ENCODE measurements at places on chromosomes 2 and 18.

GRCh38 chr18:23816740-23817139 lies 127.5 kb downstream of the LAMA3 start:
- no peak for DNase-seq

DNA sequence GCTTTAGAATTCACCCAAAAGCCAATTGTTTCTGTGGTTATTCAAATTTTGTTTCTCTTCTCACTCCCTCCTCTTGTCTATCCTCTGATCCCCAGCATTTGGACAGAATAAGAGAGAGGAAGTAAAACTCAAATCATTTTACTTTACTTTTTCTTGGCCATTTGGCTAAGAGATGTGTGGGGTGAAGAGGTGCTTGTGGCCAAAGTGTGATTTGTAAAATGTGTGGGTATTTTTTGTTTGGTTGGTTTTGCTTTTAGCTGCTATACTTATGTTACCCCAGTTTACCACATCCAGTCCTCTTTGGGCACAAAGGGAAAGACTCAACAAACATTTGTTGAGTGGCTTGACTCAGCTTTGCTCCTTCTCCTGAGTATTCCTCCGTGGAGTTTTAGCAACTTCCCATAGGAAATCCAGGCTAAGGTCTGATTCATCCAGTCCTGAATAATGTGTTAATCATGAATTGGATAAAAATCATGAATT lies 109.1 kb upstream of the CYP1B1 start:
- DNase-seq = peak; percentile 28

- no peak for DNase-seq
These were observed 15.3 kb downstream of the SEH1L start for GRCh38 chr18:12963069-12963468.

DNA sequence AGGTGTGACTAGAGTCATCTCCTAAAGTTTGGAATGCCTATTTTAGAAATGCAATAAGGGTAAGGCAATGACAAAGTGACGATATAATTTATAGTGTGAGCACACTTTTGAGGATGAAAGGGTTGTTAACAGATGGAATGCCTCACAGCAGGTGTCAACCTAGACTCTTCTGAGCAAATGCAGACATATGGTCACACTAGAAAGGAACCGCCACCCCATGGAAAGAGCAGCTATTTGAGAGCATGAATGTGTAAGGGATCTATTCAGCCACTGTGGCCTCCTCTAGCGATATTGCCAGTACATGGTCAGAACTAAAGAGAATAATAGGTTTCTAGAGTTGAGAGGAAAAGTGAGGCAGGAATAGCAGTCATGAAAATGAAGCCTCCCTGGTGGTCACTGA lies 18.5 kb downstream of the DSG2 start:
- DNase-seq = no peak

- DNase-seq = no peak
These were observed 30.2 kb downstream of the UGP2 start for GRCh38 chr2:63871864-63872263.

GRCh38 chr18:51337406-51337805 lies 139.9 kb upstream of the MEX3C start:
- DNase-seq = no peak

- DNase-seq = no peak
These were observed 69.9 kb upstream of the HS6ST1 start for GRCh38 chr2:128388499-128388941.

DNA sequence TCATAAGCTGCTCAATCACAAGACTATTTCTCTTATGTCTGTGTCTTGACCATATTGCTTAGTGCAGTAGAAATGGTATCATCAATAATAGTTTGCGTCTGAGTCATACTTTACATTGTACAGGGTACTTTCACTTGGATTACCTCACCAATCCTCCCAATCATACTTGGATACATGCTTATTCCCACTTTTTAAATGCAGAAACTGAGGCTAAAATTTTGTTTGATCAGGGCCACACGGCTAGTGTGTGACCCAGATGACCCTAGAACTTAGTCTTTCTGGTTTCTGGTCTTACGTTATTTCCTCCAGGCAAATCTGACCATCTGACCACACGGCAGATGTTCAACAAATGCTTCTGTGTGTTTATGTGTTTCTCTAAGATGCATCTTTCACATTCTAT lies 23.8 kb upstream of the CCL20 start:
- no peak for DNase-seq

DNA sequence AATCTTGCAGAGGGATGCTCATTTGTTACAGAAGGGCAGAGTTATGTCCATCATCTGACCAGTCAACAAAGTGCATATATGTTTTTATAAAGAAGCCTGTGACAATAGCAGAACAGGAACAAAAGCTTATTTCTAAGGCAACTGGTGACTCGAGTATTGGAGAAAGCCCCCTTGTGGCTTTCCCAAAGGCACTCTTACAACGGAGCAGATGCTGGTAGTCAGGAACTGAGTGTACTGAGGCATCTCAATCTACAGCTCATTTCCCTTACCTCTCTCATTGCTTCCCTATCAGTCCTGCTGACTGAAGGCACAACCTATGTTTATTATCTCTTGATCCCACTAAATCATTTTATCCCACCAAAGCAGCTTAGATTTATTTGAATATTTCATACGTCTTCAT lies 557.1 kb upstream of the CHAC2 start:
- DNase-seq = no peak

DNA sequence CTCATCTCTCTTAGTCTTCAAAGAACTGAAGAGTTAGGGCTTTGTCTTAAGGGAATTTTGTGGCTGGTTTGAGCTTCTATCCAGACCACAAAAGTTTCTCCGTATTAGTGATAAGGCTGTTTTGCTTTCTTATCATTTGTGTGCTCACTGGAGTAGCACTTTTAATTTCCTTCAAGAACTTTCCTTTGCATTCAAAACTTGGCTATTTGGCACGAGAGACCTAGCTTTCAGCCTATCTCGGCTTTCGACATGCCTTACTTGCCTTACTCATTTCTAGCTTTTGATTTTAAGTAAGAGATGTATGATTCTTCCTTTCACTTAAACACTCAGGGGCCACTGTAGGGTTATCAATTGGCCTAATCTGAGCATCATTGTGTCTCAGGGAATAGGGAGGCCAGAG lies 29.9 kb downstream of the HDHD2 start:
- no peak for DNase-seq

DNA sequence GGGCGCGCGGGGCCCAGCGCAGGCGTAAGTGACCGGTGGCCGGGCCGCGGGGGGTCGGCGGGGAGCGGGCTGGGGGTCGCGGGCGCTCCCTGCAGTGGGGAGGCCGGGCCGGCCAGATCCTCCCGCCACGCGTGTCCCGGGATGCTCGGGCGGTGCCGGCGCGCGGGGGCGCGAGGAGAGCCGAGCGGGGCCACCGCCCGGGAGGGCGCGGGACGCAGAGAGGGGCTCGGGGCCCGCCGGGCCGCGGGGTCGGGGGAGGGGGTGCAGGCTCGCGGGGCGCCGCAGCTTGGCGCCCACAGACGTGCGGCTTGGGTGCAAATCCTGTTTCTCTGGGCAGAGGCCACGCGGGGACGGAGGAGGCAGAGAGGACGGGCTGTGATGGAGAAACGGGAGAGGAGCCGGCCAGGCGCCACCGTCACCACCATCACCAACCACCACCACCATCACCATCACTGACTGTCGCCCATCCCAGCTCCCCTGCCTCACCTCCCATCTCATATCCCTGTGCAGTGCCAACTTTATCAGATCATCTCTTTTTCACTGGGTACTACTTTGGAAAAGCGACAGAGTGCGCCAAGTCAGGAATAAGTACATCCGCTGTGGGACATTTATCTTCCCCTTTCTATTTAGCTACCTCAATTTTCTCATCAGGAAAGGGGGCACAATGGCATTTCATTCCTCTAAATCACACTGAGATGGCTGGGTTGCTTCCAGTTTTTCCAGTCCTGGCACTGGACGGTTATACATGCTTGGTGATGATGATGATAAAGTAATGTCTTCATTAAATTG lies 97.2 kb upstream of the GPR45 start:
- no peak for DNase-seq

DNA sequence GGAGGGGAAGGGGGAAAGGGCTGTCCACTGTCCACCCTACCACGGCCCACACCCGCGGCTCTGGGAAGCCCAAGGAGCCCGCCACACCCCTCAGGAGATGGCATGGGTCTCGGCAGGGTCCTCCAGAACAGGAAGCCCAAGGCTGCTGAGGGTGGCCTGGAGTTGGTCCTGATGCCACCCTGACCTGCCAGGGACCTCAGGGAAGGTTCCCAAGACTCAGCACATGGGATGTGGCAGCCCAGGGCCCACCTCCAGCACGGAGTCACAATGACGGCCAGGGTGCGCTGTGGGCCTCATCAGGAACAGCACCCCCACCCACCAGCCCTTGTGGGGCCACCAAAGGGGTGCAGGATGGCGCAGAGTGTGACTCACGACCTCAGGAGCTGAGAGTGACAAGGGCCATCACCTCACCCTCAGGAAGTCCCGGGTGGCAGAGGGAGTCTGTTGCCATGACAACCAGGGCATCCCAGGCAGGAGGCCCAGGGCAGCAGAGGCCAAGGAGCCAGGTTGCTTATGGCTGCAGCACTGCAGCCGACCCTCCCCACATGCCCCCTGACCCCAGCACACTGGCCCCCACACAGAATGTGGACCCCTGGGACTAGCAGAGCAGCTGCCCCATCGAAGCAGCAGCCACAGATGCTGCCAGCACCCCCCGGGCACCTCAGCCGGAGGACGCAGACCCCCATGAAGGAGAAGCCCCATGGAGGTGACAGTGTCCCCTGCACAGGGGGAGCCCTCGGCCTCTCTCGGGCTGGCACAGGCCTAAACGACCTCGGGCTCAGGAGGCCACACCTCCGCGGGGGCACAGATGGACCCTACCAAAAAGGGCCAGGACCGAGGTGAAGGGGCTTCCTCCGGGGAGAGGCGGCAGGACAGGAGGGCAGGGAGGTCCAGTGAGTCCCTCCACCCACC lies 34.3 kb downstream of the KIF1A start:
- DNase-seq = no peak

GRCh38 chr2:173649527-173650219 lies 295.0 kb downstream of the CDCA7 start:
- DNase-seq = no peak

DNA sequence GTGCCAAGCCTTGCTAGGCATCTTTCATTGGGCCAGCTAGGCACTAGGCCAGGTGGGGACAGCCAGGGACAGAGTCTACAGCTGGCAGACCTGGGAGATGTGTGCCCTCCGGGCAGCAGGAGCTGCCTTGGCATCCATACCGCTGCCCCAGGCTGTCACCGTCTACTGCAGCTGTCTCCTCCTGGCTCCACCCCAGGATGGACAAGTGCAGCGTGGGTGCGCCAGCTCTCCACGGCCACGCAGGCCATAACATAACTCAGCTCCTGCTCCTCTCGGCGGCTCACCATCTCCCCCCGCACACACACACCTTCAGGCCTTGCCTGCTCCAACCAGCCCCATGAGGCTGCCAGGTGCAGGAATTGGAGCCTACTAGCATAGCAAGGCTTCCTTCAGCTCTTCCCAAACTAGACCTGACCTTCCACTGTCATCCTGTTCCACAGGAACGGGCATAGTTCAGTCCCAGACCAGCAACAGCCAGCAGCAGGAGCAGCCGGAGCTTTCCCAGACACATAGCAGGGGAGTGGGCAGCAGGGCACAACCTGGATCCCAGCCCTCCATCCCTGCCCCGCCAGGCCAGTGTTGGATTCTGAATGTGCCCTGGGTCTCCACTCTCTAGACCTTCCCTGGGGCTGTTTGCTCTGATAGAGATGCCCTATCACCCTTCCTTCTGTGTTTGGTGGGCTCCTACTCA lies 2.5 kb upstream of the ADRA2B start:
- DNase-seq = no peak

GRCh38 chr2:135840601-135841000 lies 3.6 kb upstream of the LCT start:
- no peak for DNase-seq

DNA sequence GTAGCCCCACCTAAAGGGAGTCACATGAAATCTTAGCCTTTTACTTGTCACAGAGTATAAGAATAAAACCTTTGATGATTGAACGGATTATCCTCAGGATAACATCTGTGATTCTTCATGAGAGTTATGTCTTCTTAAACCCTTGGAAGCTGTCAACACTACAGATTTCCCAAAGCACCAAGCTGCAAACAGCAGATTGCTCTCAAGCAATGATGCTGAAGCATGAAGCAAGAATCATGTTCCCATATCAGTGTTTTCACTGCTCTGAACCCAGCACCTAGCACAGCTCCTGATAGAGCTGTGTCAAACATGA lies 47.6 kb upstream of the CELF4 start:
- no peak for DNase-seq

DNA sequence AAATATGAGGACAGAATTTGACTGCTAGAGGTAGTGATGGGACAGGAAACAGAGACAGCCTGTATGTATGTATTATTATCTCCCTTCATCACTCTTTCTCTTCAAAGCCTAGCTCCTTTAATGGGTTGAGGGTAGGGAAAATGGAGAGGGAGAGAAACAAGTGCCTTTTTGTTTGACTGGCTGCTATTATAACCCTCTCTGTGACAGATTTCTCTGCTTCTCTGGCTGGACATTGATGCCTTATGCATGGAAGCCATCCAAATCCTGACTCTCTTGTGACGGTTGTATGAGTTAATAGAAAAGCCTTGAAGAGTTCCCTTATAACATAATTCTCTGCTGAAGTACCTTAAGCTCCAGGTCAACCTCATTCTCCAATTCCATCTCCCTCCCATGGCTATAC lies 118.5 kb upstream of the COL5A2 start:
- no peak for DNase-seq

GRCh38 chr18:68769461-68769860 lies 28.4 kb upstream of the CCDC102B start:
- no peak for DNase-seq

DNA sequence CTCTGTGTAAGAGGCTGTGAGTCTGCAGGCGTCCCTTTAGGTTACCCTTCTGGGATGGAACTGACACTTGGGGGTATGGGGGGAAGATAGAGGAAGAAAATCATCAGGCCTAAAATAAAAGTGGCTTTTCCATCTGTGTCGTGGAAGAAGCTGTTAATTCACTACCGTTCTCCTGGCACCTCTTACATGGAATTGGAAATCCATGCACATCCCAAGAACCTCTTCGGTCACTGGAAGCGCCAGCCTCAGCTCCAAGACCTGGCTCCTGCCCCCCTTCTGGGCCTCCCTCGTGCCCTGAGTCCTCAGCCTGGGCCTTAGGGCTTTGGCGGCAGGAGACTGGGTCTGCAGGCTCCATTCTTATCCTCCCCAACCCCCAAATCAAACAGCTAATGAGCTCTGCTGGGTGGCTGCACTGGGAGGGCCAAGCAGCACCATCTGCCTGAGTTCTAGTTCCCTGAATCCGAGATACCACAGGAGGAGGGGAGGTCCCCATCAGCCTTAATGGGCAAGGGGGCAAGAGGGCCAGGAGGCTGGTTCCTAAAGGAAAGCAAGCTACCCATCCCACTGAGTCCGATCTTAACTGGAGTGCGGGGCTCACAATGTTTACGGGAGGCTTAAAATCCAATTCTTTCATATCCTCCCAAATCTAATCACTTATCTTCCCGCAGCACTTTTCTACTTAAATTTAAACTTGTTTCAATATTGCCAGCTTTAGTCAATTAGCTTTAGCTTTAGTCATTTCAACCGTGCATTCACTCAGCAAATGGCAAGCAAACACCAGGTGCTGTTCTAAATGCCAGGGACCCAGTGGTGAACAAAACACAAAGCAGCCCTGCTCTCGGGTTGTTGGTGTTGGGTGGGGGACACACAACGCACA lies 52.8 kb downstream of the FAM178B start:
- DNase-seq = no peak
